ENCODE measurements at places on chromosomes 4 and X.

DNA sequence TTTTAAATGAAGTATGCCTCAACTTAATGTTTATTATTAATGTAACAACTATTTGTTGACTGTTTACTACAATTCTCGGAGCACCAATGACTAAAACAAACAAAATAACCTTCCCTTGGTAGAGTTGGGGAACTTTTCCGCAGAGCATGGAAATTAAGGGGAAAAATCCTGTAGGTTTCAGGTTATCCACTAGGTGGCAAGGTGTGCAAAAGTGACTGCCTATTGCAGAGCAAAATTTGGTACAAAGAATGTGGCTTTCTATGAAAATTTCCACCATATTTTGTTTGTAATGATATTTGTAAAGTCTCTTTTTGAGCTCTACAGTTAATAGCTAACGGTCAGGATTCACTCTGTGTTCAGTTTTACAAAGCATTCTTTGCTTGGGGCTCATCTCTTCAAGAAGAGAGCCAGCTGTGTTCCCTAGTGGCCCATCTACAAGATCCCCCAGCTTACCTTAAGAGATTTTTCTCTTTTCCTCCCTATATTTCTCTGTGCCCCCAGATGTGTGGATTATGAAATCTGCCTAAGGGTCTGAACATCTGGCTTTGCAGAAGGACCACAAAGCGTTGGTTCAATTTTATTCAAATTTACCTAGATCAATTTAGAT, 61.1 kb downstream of the FBXO8 start:
- DNase-seq, result peak; percentile 47

DNA sequence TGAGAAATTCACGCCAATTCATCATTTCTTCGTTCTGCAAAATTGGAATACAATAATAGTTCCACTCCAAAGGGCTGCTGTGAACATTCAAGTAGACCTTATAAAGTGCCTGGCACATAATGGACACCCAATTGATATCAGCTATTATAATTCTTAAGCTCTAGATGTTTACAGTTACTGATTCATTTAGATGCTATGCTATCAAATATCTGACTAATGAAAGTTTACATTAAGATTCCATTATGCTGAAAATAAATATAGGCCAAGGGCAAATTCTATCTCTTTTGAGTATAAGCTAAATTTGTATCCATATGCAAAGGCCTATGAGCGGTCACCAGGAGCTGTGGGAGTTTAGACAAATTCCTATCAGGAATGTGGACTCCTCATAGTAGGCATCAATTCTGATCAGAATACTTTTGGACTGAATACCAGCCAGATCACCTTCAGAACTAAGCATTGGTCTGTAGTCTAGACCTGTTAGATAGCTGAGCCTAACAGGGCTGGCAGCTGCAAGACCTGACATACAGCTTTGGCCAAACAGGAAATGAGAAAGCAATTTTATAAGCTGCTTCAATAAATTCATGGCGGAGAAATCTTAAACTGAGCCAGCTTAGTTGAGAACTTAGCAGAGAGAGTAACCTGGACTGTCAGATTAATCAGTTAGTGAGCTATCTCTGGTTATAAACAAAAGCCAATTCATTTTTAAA, 384.3 kb upstream of the ACTRT1 start:
- DNase-seq, result no peak

GRCh38 chr4:59689149-59689548, 1511.0 kb upstream of the ADGRL3 start:
- DNase-seq, result no peak

GRCh38 chr4:77742054-77742453, 77.1 kb downstream of the CNOT6L start:
- DNase-seq, result no peak

DNA sequence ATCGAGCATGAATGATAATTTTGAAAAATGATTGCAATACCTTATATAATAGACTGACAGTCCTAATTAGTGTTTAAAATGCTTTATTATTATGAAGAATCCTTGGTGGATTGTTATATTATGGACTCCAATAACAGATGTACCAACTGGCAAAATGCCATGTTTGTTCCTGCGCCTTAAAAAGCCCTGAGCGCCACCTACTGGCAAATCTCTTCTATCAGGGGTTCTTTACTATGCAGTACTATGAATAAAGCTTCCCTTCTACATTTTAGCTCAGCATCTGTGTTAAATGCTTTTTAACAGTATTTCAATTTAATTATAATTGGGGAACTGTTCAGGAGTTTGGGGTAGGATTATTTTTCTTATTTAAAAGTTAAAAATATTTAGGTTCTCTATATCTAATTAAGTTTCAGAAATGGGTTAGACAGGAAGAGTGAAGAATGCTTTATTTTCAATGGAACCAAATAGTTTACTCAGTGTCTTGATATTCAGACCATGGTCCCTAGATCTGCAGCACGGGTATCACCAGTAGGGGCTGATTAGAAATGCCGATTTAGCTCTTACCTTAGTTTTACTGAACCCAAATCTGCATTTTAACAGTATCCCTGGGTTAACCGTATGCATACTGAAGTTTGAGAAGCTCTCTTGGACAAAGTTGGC, 20.0 kb downstream of the CFAP97 start:
- peak; percentile 34 for DNase-seq

DNA sequence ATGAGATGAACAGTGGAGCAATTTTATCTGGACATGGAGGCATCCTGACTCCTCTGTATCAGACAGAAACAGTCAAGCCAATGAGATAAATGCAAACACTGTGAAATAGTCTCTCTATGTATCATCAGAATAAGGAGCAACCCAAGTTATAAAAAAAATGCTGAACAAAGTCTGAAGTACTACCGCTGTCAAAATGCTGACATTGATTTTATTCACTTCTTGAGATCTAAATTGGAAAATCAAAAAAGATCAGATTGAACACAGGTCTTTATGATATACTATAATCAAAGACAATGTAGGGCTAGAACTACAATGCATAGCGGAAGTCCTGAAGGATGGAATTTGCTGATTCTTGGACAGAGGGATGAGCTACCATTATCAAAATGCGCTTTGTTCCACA, 76.1 kb downstream of the FTHL17 start:
- no peak for DNase-seq

DNA sequence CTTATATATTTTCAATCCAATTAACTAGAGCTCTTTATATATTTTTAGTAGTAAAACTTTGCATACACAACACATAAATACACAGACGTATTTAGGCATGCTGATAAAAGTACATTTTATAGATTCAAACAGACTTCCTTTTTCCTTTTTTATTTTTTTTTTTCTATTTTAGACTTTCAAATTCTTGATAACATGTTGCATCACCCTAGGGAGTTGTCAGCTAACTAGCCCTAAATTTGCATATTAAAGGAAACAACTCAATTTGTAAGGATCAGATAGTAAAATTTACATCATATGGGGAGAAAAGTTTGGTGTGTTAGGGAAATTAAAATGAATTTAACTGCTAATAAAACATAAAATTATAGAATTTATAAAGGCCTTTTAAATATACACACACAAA, 47.4 kb upstream of the APOOL start:
- DNase-seq, result no peak

DNA sequence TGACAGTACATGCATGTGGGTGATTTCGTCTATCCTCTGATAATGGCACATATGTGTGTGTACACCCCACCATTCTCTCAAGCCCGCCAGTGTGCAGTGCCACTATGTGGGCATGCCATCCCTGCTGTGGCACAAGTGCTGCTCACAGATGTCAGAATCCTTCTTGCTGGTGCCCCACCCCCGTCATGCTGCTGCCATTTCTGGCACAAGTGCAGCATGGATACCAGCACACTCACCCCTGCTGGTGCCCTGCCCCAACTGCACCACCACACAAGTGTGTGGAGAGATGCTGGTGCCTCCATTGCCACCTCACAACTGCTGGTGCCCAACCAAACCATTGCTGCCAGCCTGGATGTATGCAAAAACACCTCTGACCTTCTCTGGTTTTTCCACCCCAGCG, 1133.8 kb downstream of the TECRL start:
- DNase-seq, result no peak

GRCh38 chrX:10015723-10016518, 48.8 kb downstream of the CLDN34 start:
- DNase-seq, result peak; percentile 85
